ENCODE measurements at places on chromosomes 2 and 18.

DNA sequence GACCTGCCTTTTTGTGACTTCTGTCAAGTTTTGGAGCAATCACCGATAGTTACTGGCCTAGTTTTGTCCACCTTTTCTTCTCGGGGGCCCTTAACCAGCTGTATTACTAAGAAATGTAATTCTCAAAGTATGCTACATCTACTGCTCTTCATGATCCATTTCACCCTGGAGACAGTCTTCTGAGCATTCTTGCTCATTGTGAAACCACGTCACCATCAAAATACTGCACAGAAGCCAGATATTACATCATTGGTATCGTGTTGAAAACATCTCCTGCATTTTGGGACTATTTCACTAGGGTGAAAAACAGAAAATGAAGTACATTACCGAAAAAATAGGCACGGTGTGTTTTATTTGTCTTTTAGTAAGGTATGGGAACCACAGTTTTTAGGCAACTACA is 11.7 kb downstream of the LYPD6B start:
- no peak for DNase-seq

GRCh38 chr2:232574674-232575403 is 24.4 kb downstream of the EIF4E2 start:
- DNase-seq: no peak

DNA sequence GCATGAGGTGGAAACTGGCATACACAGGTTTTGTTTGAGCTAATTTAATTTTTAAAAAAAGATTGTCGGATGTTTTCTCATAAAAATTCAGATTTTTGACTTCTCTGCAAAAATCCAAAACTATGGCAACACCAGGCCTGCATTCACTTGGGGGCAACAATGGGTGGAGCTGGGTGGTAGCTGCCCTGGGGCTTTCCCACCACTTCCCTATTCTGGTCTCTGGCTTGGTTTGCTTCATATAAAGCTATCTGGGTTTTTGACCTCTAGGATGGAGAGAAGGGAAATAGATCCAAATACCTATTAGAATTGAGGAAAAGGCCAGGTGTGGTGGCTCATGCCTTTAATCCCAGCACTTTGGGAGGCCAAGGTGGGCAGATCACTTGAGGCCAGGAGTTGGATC is 5.5 kb upstream of the CYP27A1 start:
- no peak for DNase-seq

DNA sequence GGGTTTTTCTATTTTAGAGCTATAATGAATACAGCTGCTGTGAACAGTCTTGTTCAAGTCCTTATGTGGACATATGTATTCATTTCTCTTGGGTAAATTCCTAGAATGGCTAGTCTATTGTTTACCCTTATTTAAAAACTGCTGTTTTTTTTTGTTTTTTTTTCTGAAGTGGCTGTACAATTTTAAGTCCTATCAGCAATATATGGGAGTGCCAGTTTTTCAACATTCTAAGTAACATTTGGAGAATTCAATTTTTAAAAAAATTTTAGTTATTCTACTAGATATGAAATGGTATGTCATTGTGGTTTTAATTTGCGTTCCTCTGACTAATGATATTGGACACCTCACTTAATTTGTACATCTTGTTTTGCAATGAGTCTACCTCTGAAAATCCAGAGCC is 349.7 kb downstream of the SATB2 start:
- no peak for DNase-seq

All from urothelium cell line (cell line).